ENCODE measurements at places on chromosomes 3 and 15.

- DNase-seq: no peak
Measured at GRCh38 chr3:63168179-63168578, 109.9 kb upstream of the SYNPR start.

GRCh38 chr15:92495446-92495845 is 101.8 kb downstream of the ST8SIA2 start:
- no peak for DNase-seq

DNA sequence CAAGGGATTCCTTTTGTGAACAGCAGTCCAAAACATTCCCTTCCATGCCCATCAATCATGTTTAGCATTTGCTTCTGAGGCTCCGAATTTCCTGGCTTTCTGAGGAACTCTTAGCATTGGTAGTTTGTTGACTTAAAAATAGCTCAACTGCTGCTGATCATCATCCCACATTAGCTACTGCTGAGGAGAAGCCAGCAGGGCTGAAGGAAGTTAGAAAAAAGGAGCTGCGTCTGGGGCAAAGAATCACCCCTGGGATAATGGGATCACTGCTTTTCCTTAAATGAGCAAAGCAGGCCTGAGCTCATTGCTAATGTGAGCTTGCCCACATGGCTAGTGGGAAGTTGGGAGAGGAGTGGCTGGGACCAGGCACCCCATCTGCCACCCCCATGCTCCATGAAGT is 39.8 kb downstream of the CYP19A1 start:
- DNase-seq: no peak

DNA sequence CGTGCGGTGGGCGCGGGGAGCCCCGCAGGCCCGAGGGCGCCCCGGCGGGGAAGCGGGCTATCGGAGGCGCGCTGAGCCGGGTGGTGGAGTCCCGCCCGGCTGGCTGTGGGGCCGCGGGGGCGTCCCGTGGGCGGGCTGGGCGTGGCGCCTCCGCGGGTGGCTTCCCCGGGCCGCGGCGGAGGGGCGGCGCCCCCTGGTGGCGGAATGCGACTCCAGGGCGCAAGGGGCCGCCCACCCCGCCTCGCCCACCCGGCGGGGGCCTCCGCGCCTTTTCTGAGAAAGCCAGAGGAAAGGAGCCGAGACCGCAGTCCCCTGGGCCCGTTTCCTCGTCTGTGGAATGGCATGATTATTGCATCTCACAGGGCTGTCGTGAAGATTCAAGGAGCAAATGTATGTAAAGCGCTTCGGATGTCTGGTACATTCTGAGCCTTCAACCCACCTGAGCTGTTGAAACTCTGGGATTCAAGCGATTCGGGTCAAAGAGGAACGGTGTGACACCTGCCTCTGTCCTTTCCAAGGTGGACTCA is 31.9 kb upstream of the RAB6B start:
- DNase-seq: peak; percentile 54

DNA sequence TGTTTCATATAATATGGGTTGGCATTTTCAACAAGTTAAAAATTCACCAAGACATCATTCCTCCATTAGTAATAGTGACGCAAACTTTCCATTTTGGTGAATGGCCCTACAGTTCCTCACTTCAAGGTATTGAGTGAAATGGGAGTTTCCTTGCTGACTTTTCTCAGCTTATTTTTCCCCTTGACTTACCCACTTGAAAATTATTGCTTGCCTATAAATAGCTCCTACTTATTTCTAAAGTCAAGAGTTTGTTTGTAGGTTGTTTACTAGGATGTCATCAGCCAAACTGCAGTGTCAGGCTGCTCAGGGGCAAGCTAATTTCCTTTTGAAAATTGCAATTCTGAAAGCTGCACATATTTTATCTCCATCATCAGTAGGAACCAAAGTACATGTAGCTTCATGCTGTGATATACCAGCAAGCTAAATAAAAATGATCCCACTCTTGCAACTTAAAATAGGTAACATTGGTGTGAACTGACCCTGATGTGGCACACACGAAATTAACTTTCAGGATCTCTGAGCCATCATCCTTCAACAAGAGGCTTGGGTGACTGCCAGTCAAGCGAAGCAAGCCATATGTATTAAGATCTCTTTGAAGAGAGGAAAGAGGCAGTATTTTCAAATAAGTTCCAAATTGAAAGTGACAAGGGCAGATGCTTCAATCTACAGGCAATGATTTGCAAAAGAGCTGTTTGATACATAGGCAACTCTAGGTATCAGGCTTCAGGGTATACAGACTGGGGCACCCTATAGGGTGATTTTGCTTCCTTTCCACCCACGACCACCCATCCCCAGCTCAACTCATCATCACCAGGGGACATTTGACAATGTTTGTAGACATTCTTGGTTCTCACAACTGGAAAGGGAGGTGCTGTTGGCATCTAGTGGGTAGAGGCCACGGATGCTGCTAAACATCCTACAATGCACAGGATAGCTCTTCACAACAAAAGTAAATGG is 66.8 kb upstream of the RASGRP1 start:
- DNase-seq: no peak

DNA sequence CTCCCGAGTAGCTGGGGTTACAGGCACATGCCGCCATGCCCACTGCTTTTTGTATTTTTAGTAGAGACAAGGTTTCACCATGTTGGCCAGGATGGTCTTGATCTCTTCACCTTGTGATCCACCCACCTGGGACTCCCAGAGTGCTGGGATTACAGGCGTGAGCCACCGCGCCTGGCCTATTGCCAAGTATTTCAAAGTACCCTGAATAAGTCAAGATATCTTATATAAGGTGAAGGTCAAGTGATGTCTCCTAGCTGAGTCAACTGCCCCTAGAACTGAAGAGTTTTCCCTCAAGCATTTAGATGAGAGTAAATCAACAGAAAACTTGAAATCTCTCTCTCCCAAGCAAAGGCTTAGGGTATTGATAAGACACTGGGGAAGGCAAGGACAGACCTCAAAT is 63.9 kb downstream of the RPL22L1 start:
- no peak for DNase-seq

DNA sequence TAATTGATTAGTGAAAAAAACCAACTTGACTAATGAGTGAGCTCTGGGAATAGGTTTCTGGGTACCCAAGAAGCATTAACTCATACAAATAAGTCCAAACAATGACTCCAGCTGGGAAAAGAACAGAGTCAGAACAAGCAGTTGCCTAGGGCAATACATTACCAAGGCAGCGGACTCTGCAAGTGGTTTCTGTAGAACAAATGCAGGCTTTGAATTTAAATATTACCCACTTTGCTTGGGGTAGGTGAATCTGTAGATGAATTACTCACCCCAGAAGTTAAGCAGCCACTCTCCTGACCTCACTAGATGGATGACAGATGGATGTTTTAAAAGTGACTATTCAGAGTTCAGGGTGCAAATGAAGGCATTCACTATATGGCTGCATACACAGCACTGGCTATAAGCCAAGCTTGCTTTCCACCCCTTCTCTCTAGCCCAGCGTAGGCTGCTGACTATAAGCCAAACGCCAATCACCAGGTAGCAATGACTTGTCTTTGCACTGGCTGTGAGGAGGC is 73.1 kb upstream of the BHLHE40 start:
- DNase-seq: peak; percentile 3

- DNase-seq: no peak
Measured at GRCh38 chr3:134896696-134897095, 101.6 kb downstream of the EPHB1 start.

- no peak for DNase-seq
Measured at GRCh38 chr3:55664387-55664786, 177.3 kb upstream of the WNT5A start.

- no peak for DNase-seq
Measured at GRCh38 chr3:54899273-54899672, 28.6 kb downstream of the LRTM1 start.

- DNase-seq: no peak
Measured at GRCh38 chr3:21912711-21913110, 161.7 kb upstream of the ZNF385D start.

Measured in cardiac muscle cell (in vitro differentiated cells and primary cell).